ENCODE measurements at places on chromosomes 3 and 15.

DNA sequence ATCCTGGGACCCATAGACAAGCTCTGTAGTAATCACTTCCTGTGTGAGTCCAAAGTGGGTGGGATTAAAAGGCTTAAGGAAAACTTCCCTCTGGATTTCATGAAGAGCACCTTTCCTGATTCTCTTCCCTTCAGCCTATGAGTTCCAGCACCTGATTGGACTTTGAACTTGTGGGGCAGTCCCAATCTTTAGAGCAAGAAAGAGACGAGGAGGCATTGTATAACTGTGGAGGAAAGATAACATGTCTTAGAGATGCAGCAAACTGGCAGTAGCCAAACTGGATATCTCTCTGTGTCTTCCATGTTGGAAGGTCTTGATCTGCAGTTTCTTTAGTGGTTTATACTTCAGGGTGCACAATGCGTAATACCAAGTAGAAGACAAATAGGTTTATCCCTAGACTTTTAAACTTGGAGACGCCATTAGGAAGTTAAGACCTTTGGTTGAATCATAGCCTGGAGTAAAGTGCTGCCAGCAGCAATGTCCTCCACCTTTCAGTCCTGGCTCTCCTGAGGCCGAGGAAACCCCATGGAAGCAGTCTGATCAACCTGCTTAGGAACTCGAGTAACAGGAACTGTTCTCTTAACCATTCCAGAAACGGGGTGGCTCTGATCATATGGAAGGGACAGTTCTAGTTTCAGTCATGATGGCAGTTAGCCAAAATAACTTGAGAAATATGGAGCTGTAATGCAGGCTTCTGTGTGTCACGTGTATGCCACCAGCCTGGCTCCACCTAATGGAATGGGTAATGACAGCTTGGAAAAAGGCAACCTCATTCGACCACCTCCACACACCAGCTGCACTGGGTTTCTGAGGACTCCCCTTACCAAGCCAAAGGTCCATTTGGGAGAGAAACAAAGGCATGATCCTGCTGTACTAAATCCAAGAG, 4.7 kb downstream of the EIF1B start:
- DNase-seq = no peak

GRCh38 chr3:140448001-140448400, 229.9 kb upstream of the TRIM42 start:
- no peak for DNase-seq

GRCh38 chr3:42505849-42506410, 3.5 kb downstream of the VIPR1 start:
- DNase-seq = no peak

- DNase-seq = peak; percentile 78
These were observed 78.3 kb upstream of the CDIN1 start for GRCh38 chr15:36501063-36501678.

DNA sequence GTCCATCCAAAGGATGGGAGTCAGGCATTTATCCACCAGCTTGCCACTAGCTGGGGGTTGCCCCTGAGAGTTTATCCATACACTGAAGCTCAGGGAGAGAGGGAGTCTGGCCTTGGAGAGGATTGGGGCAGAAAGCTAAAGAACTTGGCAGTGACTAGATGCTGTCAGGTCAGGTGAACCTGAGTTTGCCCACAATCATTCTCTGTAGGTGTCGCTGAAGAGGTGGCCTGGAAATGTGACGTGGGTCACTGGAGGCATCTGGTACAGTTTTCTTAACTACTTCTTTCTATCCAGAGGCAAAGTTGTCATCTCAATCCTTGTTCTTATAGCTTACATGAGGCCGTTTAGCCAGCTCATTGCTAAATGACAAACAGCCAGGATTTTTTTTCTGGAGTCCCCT, 298.0 kb upstream of the CTNNB1 start:
- no peak for DNase-seq

Measured in astrocyte of the spinal cord (primary cell).